DMS153 (cell line): ENCODE measurements at places on chromosomes 12 and 14.

DNA sequence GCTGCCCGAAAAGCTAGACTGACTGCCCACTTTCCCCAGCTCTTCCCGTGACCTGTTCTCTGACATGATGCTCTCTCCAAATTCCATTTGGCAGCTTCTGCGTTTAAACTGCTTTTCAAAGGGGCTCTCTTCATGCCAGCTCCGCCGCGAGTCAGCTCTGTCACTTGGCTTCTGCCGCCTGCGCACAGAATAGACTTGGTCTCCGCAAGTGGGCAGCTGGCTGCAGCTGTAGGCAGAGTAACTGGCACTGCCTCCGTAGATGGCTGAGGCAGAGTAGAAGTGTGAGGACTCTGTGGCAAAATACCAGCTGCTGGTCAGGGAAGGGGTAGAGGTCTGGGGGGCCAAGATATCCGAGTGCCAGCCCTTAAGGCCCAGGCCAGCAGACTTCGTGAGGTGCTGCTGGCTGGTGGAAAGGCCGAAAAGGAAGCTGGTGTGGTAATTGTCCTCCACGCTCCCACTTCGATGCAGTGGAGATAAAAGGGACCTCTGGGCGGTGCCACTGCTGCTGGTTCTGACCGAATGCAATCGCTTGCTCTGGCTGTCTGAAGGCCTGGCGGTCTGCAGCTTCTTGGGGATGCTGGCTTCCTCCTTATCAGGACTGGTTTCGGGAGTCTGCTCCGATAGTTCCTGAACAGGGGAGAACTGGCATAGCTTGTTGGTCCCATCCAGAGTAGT, 85.7 kb downstream of the DUSP16 start:
- DNase-seq = no peak

DNA sequence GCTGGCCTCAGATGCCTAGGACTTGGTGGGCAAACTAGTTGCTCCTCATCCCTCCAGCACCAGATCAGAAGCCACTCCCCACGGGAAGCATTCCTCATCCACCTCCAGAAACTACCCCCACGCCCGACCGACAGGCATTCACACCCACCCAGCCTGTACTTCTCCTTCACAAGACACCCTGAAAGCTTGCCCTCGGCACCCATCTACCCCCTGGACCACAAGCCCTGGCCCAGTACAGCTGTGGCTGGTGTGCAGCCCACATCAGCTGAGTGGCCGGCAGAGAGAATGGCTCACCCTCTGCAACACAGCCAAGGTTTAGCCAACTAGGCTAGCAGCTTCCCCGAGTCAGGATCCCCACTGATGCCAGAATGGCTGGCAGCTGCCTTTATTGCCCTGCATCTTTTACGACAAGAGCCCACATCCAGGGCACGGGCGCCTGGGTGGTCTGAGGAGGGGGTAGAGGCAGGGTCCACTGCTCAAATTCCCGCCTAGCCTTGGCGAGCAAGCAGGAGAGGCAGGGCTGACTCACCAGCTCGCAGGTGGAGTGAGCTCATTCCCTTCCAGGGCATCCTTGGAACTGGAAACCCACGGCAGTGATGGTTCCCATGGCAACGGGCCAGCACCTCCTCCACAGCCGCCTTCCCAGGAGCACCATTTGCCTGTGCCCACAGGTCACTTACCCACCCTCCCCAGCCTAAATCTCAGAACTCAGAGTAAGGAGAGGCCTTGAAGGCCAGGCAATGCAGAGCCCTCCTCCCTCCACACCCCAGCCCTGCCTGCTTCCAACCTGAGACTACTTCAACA, 17.1 kb downstream of the ACTN1 start:
- DNase-seq = no peak

DNA sequence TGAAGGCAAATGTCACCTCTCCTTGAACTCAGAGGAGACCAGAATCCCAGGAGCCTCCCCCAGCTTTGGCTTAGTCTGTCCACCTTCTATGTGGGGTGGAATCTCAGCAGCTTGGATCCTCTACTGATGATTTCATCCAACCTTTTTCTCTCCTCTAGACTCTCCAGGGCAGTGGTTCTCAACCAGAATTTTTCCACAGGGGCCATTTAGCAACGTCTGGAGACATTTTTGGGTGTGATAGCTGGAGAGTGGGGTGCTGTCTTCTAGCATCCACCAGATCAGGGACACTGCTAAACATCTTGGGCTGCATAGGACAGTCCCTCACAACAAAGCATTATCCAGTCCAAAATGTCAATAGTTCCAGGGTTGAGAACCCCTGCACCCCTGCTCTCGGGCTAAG, 4.4 kb upstream of the DDX23 start:
- DNase-seq = no peak

GRCh38 chr12:8037046-8037663, 4.6 kb downstream of the FOXJ2 start:
- no peak for DNase-seq

- DNase-seq = no peak
Observed at GRCh38 chr12:124399622-124400021, 104.7 kb downstream of the RFLNA start.

DNA sequence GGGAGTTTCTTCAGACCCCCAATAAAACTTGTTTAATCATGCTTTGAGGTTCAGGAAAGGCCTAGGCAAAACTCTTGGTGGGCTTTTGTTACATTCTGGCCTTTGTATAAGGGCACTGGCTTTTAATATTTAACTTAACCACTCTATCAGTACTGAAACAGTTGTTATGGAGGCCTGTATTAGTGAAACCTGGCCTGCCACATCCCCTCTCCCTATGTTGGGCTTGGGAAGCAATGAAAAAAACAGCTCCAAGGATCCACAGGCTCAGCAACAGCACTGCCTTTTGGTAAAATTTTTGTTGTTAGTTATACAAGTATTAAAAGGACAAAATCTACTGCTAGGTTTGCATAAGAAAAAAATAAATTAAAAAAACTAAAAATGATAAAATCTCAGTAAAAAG, 10.7 kb downstream of the SOAT2 start:
- DNase-seq = no peak

GRCh38 chr14:35403114-35403602, 1.4 kb downstream of the NFKBIA start:
- no peak for DNase-seq

GRCh38 chr12:12008931-12009611, 61.7 kb upstream of the BCL2L14 start:
- peak; percentile 82 for DNase-seq

- DNase-seq = no peak
Observed at GRCh38 chr14:104433401-104434213, 146.0 kb upstream of the C14orf180 start.

- no peak for DNase-seq
Observed at GRCh38 chr14:72057701-72058285, 125.6 kb downstream of the RGS6 start.

- DNase-seq = no peak
Observed at GRCh38 chr12:2057041-2057794, 4.4 kb downstream of the CACNA1C start.

DNA sequence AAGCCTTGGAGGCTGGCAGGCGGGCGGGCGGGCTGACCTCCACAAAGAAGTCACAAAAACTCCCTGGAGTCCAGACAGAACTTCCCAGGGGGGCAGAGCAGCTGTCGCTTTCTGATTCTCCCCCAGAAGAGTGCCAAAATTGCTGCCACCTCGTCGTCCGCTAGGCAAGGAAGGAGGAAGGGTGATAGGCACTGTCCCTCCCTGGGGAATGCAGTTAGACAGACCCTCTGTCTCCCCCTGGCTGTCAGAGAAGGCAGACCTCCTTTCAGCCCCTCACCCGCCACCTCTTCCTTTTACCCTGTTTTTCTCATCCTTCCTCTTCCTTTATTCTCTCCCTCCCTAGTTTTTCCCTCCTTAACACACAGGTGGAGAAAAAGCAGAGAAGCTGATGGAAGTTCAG, 18.7 kb downstream of the GRIN2B start:
- DNase-seq = no peak

DNA sequence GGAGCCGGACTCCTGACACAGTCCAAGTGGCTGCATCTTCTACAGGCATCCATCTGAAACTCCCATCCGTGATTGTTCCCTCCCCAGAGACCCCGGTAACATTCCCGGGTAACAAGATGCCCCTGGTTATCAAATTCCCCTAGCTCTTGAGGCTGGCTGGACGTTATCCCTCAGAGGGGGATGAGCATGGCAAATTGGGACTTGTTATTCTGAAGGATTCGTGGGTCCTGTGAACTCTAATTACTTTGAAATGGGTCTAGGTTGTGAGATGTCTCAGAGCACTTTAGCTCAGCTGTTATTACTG, 642 bp upstream of the PAN2 start:
- no peak for DNase-seq

DNA sequence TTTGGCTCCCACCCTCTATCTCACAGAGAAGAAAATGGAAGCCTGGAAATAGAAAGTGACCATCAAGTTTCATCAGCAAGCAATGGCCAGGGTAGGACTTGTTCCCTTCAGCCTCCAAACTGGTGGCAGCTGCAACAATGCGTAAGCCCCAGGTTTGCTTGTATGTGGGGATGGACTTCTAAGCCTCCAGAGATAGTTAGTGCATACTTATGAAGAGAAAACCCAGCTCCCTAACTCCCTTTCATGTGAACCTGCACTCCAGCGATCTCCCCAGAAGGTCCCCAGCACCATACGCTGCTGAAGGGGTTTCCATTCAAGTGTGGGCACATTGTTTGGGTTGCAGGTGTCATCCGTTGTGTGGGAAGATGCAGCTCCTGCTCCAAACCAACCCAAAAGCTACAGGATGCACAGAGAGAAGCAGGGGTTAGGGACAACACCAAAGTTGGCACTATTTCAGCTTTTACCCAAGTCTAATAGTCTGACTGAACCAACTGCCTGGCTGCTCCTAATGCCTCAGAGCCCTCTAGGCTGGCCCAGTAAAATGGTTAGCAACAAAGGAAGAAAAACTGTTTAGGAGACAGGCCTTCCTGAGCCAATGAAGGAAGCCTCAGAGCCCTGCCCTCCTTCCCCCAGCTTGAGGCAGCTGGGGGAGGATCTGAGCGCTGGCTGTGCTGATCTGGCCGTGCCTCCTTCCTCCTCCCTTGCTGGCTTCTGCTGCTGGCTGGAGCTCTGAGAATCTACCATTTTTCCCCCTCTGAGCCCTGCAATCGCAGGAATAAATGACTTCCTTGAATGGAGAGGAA, 12.3 kb downstream of the ZFP36L1 start:
- no peak for DNase-seq

DNA sequence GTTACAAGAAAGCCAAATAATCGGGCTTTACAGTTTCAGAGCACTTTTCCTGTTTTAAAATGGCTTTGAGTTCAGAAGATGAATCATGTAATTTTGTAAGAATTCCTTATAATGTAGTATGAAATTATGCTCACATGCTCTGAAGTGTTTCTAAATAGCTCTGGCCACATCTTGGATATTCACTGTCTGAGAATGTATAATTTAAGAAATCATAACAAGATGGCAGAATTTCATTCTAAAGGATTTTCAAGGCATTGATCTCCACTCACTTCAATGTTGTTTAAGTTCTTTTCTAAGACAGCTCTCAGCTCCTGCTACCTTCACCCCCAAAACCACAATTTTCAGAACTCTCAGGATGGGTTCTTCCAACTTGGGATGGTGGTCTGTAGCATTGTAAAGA, 180.1 kb downstream of the DACT1 start:
- no peak for DNase-seq

- DNase-seq = no peak
Observed at GRCh38 chr12:88802096-88802706, 221.9 kb upstream of the KITLG start.

GRCh38 chr12:116368196-116369194, 91.0 kb upstream of the MED13L start:
- DNase-seq = no peak

DNA sequence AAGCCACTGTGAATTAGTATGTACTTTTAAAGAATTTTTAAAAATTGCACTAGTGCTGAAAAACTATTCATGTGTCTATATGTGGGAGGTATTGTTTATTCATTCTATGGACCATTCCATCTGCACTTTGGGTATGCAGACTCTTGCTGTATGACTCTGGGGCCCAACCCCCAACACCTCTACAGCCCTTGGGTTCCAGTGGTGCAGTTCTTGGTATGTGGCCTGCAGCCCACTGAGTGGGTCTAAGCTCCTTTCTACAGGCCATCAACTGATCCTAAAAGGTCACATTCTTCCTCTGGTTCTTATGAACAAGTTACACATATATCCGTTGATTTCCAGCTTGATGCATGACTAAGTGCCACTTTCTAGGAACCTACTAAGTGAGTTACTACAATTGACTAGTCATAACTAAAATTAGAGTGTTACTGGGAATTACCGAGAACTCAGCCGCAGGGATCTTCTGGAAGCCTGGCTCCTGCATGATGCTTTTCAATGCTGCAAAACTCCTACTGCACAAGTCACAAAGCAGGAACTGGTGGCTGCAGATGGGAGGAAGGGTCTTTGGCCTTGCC, 62.4 kb upstream of the MED13L start:
- DNase-seq = no peak
